ENCODE measurements at places on chromosomes 2 and 18.
A peak's percentile ranks its signal among the peaks of the same experiment; 100 is the strongest.

DNA sequence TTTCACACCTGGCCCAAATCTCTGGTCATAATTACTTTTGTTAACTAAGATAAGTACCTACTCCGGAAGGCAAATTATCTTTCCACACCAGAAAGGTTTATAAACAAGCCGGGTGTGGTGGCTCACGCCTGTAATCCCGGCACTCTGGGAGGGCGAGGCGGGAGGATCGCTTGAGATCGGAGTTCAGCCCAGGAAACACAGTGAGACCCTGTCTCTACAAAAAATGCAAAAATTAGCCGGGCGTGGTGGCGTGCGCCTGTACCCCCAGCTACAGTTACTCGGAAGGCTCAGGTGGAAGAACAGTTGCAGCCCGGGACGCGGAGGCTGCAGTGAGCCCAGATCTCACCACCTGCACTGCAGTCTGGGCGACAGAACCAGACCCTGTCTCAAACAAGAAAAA, 2.1 kb downstream of the PUM2 start:
- no peak for DNase-seq

- no peak for DNase-seq
These were observed 81.9 kb downstream of the DGKD start for GRCh38 chr2:233436191-233436581.

GRCh38 chr2:60882971-60883753, 1.8 kb downstream of the REL start:
- DNase-seq, result peak; percentile 21

DNA sequence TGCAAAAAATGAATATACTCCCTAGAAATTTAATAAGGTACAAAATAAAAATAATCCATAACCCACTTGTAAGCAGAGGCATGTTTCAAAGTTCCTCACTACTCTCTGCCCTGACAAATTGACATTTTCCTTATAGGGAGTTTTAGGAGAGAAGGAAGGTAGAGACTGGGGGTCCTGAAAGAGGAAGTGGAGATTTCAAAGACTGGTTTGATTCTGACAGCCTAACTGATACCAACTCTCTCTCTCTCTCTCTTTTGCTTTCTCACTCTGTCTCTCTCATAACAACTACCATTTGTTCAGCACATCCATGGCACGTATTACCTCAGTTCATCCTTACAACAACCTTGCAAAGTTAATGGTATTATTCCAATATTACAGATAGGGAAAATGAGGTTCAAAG, 18.6 kb downstream of the FZD7 start:
- DNase-seq, result no peak

GRCh38 chr2:98508709-98509066, 64.0 kb downstream of the INPP4A start:
- no peak for DNase-seq

- DNase-seq, result no peak
These were observed 751.1 kb downstream of the CCDC85A start for GRCh38 chr2:56934866-56935265.

Data from T-helper 1 cell (primary cell).